ENCODE measurements at places on chromosomes 7 and 10.
A peak's percentile ranks its signal among the peaks of the same experiment; 100 is the strongest.

- no peak for DNase-seq
Observed at GRCh38 chr10:121027371-121027770, 176.2 kb downstream of the WDR11 start.

DNA sequence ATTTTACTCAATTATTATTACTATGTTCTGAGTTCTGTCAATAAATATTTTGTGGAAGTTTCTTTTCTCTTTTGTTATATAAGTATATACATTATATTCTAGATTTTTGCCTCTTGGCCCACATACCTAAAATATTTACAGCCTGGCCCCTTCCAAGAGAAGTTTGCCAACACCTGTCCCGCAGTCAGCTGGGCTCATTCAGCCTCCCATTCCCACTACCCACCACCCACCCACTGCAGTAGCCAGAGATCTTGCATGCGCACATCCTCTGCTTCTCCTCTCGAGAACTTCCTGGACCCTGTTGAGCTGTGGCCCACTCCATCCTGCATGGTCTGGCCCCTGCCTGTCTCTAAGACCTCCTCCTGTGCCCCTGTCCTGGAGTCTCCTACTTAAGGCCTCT lies 33.6 kb downstream of the WIPF3 start:
- DNase-seq, result no peak

DNA sequence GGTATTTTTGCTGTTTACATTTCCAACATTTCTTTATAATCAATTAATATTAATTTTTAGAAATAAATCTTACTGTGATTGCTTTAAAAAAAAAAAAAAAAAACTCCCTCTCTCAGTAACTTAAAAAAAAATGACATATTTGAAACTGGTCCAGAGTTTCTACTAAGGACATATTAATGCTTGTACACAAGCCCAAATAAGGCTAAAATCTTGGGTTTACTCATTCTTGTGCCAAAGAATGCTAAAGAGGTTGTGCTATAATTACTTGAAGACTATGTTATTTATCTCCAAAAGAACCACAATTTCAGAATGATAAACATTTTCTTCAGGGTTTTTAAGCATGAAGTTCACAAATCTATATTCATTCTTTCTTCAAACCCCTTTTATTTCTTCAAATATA lies 39.4 kb upstream of the PHF14 start:
- peak; percentile 21 for DNase-seq

- no peak for DNase-seq
Observed at GRCh38 chr7:149285603-149286002, 23.6 kb downstream of the ZNF783 start.

DNA sequence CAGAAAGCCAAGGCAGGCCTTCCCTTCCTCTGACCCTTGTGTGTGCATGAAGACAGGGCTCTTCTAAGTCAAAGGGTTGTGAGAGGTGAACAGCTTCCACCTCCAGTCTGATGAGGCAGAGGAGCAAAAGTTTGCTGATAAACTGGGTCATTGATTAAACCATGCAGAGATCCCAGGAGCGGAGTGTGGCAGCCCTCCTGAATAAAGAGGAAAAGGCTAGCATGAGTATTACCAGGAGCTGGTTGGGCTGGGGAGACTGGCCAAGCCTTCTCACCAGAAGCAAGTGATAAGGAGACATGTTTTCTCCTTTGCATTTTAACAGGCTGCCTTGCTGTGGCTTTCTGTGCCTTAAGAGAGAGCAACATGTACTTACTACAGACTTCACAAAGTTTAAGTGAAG lies 10.2 kb downstream of the LMOD2 start:
- no peak for DNase-seq

- DNase-seq, result no peak
Observed at GRCh38 chr7:43072530-43072929, 39.9 kb upstream of the HECW1 start.

DNA sequence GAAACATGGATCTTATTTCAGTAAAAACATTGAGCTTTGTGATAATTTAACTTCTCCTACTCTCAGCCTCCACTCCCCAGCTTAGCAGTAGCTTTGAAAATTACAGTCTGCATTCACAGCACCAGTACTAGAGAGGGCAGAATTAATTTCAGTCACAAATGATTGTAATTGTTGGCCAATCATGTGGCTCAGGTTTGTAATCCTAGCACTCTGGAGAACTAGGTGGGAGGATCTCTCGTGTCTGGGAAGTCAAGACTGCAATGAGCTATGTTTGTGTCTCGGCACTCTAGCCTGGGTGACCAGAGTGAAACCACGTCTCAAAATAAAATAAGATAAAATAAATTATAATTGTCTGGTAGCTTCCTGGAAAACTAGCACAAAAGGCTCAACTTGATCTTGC lies 620.9 kb downstream of the TNS3 start:
- no peak for DNase-seq

GRCh38 chr10:6580279-6581029 lies 378 bp upstream of the PRKCQ start:
- DNase-seq, result peak; percentile 6

GRCh38 chr10:72740528-72740927 lies 48.6 kb downstream of the MCU start:
- DNase-seq, result no peak

DNA sequence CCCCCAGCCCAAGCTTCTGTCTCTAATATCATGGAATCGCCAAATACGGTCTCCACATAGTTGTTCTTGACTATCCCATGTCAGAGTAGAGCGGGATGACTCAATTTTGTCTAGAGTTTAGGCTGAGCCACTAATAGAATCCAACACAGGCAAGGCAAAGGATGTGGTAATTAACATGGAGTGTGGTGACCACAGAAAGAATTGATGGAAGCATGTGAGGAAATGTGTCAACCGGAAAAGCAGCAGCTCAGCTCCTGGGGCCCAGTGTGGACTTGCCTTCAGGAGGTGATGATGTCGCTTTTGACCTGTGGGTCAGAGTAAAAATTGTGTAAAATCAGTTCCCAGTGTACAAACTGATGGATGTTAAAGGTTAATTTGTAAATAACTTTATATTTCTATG lies 139.3 kb upstream of the KLF6 start:
- DNase-seq, result peak; percentile 80

DNA sequence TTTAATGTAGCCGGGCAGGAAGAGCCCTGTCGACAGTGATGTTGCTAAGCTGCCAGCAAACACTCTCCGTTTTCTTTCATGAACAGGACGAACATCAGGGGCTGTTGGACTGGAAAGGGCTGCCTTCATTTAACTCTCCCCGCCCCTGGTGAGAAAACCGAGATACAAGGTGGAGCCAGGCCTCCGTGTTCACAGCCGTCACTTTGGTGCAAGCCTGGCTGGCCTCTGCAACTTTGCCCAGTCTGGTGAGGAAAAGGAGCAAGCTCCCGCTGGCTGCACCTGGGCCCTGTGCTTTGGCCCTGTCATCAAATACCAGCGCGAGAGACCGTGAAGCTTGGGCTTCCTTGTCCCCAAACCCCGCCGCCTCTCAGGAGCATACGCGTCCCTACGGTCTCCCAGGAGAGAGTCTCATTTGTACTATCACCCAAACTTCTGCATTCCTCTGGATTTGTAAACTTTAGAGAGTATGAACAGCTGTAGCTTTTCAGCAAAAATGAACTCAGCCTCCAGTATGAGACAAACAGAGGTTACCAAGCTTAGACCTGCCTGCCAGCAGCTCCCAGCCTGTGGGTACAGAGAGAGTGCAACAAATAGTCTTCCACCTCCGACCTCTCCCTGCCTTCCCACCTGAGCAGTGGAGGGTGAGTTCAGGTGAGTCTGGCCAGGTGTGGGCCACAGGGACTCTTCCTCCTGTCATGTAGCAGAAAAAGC lies 445.3 kb upstream of the MGMT start:
- DNase-seq, result no peak

- DNase-seq, result no peak
Observed at GRCh38 chr7:150948791-150949251, 29.3 kb downstream of the KCNH2 start.

DNA sequence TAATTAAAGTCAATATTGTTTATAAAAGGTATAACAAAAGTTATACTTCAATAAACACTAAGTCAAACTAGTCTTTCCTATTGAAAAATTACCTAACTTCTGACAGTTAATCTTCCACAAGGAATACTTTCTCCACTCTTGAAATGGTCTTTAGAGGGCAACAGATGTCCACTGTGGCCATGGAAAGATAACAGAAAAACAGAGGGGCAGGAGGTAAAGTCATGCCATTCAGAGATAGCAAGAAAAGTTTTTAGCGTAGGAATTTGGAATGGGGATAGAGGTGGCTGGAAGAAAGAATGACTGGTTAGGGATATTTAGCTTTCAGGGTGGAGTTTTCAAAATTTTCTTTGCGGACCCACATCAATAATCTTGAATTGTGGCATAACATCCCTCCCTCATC lies 34.7 kb downstream of the HYCC1 start:
- DNase-seq, result no peak

- DNase-seq, result no peak
Observed at GRCh38 chr7:81433206-81433605, 336.6 kb downstream of the HGF start.

DNA sequence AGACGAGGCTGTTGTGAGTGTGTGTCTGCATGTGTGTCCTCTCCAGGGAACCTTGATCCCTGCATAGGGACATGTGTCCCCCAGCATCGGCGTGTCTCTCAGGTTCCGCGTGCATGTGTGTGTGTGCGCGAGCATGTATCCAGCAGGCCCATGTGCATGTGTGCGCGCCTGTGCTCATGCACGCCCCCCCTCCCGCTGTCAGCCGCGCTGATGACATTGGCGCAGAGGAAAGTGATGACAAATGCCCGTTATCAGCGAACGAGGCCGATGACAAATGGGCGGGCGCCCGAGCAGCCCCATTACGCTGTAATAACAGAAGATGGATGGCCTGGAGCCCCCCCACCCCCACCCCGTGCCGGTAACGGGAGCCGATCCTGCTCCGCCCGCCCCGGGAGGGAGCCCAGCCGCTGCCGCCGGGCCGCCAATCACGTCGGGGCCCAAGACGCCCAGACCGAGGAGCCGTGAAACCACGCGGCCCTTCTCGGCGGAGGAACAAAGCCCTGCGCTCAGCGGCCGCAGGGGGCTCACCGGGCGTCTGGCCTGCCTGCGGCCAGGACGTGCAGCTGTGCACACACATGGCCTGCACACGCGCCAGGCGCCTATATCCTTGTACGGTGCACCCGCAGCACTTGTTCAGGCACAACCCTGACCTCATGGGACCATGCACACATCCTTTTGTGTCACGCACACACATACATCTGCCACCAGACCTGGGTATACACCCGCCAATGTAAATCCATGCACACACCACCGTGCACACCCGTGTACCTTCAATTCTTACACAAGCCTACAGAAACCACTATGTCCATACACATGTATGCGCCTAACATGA lies 21.5 kb downstream of the POLL start:
- no peak for DNase-seq

DNA sequence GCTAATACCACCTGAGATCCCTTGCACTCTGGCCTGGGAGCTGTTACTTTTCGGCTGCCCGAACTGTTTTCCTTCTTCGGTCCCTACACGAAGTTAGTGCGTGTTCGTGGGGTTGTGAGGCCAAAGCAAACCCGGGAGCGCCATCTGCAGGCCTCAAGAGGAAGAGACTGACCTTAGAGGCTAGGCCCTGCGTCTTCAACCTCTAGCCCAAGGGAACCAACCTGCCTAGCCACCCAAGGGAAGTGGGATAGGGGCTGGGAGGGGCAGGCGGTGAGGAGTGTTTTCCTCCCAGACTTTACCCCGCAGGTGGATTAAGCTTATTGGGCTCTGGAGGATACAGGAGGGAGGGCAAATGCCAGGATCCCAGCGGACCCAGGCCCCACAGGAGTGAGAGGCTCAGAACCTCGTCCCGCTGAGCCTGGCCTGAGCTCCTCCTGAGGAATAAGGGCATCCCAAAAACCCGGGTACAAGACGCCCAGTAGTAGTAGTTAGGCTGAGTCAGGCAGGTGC lies 1.7 kb upstream of the PAX2 start:
- peak; percentile 17 for DNase-seq

- no peak for DNase-seq
Observed at GRCh38 chr7:82443036-82443546, 486 bp downstream of the CACNA2D1 start.

DNA sequence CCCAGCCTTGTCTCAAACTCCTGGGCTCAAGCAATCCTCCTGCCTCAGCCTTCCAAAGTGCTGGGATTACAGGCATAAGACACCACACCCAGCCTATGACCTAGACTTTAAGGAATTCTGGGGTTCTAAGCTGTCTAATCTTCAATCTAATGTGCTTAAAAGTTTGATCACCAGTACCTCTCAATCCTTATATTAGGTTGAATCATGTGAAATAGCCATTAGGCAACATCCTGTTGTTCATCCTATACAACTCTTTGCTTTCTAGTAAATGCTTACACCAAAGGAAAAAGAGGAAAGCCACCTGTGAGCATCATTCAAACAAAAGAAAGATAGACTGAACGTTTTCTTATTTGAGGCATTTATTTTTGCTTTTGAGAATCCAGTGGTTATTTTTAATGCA lies 56.0 kb downstream of the ATOH7 start:
- no peak for DNase-seq

DNA sequence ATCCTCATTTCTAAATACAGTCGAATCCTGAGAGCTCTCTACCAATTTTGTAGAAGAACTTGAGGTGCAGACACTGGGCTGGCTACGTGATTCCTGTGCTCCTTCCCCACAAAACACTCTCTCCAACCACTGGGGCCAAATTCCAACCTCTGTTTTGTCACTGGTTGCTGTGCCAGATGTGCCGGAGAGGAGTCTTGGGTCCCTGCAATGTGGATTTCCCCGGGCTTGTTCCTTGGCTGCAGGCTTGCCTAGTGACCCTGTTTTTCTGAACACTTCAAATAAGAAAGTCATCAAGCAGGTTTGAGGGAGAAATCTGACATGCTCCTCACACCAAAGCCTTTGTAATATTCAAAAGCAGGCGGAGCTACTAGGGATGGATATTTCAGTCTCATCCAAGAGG lies 44.4 kb upstream of the AGBL3 start:
- DNase-seq, result no peak

All from GM04504 (cell line).